Stimulated activated CD4-positive, alpha-beta T cell treated with anti-CD3 and anti-CD28 coated beads, Interleukin-1b, Interleukin-23, amount 100 ng/mL, for 48 hours (primary cell): ENCODE measurements at places on chromosomes 2 and 18.
A peak's percentile ranks its signal among the peaks of the same experiment; 100 is the strongest.

DNA sequence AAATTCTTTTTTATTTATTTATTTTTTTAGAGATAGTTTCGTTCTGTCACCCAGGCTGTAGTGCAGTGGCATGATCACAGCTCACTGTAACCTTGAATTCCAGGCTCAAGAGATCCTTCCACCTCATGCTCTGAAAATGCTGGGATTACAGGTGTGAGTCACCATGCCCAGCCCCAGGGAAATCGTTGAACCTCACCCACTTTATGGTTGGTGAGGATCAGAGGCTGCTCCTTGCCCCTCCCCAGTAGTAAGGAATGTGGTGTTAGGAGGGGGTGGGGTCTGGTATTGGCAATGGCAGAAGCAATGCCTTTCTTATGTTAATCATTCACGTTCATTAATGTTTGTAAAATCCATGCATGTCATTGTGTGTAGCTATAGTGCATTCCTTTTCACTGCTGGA lies 161.9 kb downstream of the SUCLG1 start:
- no peak for DNase-seq

GRCh38 chr2:144513388-144514101 lies 6.4 kb downstream of the ZEB2 start:
- no peak for DNase-seq

DNA sequence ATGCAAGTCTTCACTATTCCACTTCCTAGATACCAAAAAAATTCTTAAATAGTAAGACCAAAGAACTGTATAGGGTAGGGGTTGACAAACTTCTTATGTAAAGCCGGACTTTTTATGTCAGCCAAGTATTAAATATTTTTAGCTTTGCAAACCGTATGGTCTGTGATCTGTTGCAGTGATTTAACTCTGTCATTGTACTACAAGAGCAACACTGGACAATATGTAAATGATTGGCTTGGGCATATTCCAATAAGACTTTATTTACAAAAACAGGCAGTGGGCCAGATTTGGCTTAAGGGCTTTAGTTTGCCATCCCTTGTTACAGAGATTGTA lies 48.0 kb downstream of the MGAT5 start:
- no peak for DNase-seq

GRCh38 chr2:168819829-168820489 lies 17.5 kb downstream of the NOSTRIN start:
- DNase-seq, result no peak

GRCh38 chr18:21284540-21284939 lies 42.5 kb downstream of the GREB1L start:
- no peak for DNase-seq

- DNase-seq, result no peak
Observed at GRCh38 chr2:25854613-25855012, 23.7 kb downstream of the ASXL2 start.

- DNase-seq, result no peak
Observed at GRCh38 chr2:68687018-68687417, 43.6 kb downstream of the PROKR1 start.

DNA sequence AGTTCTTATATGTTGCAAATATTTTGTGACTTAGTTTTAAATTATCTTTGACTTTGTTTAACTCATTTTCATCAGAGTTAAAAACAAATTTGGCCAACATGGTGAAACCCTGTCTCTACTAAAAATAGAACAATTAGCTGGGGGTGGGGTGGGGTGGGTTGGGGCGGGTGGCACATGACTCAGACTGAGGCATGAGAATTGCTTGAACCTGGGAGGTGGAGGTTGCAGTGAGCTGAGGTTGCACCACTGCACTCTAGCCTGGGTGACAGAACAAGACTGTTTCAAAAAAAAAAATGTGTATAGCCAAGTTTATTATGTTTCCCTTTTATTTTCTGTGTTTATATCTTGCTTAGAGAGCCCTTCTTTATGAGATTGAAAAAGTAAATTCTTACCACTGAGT lies 14.2 kb upstream of the LIPG start:
- no peak for DNase-seq

DNA sequence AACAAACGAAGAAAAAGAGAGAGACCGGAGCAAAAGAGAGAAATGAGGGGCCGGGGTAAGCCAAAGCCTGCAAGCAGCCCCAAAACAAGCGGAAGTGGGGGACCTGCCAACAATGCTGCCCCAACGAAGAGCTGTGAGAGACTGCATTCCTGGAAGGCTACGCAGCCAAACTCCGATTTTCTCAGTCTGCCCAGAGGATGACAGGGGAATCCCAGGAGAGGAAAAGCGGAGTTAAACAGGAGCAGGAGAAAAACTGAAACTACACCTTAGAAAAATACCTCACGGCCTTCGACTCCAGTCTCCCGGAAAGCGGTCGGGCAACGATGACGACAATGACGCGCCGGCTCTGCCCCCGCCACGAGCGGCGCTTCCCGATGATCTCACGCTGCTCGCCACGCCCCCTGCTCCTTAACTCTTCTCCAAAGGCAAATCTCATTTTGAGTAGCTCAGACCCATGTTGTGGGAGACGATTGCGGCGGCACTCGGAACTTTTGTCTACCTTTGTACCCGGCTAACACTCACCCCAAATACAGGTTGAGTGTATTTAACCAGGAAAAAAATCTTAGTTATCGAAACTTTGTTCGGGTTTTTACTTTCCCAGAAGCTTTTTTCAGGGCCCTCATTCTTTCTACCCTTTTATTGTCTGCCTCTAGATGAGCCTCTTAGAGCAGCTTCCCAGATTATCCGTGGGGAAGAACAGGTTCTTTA lies at the start of gene C1D:
Gene C1D, minus strand, starts transcription at position 325 of the 708 bp plus-strand sequence. CDS start 15,694 bp downstream, outside the sequence.
- DNase-seq, result peak; percentile 91

- DNase-seq, result no peak
Observed at GRCh38 chr2:117323331-117323730, 491.2 kb upstream of the DDX18 start.

DNA sequence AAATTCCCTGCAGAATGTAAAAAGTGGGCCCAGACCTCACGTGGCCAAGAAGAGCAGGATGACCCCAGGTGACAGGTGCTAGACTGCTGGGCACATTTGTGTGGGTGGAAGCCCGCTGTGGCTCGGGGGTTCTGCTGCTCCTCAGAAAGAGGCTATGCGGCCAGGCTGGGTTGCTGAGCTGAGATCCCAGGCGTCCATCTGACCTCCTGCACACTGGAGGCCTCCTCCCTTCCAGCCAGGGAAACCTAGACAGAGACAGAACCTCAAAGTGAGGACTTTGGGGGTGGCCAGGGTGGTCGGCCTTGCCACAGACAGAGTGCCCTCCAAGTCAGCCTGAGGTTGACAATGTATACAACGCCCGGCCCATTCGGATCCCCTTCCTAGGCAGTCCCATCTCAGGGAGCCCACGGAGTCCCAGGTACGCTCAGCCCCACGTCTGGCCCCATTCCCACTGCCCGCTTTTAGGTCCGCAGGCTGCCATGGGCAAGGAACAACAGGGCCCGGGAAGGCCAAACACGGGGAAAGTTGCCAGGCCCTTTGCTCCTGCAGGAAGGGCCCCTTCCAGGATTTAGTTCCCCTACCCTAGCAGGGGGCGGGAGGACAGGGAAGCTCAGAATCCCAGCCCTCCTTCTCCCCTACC lies 75.6 kb downstream of the KIAA2012 start:
- no peak for DNase-seq

GRCh38 chr18:44715245-44715644 lies 34.6 kb downstream of the SETBP1 start:
- DNase-seq, result no peak

GRCh38 chr2:154229966-154230365 lies 358.2 kb downstream of the GALNT13 start:
- no peak for DNase-seq

- DNase-seq, result no peak
Observed at GRCh38 chr2:201406077-201406662, 45.1 kb downstream of the TRAK2 start.

GRCh38 chr2:100733391-100734187 lies 86.3 kb upstream of the NPAS2 start:
- DNase-seq, result no peak

DNA sequence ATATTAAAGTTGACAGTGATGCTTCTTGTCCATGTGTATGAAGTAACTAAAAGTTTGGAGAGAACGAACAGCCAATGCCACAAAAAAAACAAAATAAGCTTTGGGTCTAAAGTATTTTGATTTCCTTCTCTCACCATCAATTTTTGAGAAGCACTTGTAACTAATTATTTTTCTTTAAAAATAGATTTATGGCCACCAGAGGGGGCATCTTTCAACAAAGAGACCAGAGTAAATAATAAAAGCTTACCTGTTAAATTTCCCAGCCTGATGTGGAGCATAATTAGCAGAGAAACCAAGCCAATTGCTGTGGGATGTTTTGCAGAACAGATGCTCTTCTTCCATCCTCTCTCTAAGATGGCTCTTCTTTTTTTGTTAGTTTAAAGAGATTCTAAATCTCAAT lies 29.0 kb downstream of the LINC00305 start:
- DNase-seq, result no peak

DNA sequence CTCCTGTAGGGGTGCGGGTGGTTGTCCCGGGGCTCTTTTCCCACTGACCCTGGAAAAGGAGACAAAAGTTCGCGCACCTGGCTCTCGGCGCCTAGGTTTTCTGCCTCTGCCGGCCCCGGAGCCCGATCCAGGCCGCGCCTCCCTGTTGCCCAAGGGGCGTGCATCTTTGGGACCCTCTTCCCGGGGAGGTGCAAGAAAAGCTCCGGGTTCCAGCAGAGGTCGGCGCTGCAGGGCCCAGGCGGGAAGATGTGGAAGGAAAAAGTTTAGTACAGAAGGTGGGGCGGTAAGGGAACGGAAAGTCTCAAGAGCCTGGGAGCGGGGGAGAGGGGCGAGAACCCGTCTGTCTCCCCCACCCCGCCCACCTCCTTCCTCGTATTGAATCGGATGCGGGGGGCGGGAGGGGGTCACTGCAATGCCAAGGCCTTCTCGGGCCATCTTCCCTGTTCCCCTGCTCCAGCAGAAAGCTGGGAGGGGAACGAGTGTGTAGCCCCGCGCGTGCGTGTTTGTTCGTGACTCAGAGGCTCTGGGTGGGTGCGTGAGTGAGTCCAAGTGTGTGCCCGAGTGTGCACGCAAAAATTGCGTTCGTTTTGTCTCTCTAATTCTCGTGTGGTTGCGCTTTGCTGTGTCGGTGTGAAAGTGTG lies 6.3 kb upstream of the EN1 start:
- no peak for DNase-seq

DNA sequence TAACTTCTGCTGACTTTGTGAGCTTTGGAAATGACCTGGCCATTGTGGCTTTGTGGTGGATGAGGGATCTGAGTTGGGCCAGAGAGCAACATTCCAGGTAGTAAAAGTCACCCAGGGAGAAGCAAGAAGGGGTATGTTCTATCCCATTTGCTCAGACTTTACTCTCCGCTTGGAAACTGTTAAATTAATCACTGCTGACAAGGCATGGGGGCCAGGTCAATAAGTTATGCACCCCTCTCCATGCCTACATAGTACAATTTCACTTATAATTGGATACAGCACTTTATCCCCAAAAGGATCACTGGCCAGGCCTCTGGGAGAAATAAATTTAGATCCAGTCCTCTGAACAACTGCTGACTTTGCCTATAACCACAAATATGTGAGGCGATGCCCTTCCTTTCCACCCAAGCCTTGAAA lies 92.1 kb downstream of the RPRM start:
- DNase-seq, result no peak

- DNase-seq, result no peak
Observed at GRCh38 chr2:8193686-8194615, 487.9 kb upstream of the ID2 start.

DNA sequence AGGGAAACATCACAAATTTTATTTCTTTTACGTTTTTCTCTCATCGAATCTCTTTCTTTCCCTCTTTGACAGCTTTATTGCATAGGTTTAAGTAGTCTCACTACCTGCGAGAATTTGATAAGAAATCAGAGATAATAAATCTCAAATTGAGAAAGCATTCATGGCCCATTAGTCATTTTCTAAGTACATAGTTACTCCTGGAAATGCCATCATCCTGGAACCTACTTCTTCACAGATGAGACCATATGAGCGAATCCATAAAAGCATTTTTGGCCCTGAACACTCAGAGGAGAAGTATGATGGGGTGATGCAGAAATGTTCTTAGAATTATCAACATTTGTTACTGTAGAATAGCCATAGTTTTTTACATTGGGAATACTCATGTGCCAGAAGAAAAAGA lies 138.0 kb upstream of the ARHGAP28 start:
- no peak for DNase-seq
